ENCODE measurements at places on chromosomes 16 and 17. TPM values are rescaled to one million over a fixed set of nuclear protein-coding genes. Genes with fewer than 3 reads are reported as not detected.

CD300H gene
- not detected for total RNA-seq

- DNase-seq: no peak
- peak overlapping the region; percentile 79 for H3K27ac ChIP-seq
- H3K4me1 ChIP-seq: peaks cover 21% of the 10 kb centered on the region
- no peaks in the 10 kb centered on the region for H3K27me3 ChIP-seq
- peak overlapping the region; percentile 97 for H3K4me3 ChIP-seq
Observed at GRCh38 chr16:30585022-30585399, 486 bp downstream of the ZNF785 start.

GRCh38 chr17:7893187-7893880 lies 4.7 kb downstream of the CHD3 start:
- no peaks in the 10 kb centered on the region for H3K27me3 ChIP-seq
- no peak for DNase-seq
- H3K4me1 ChIP-seq: peaks cover 17% of the 10 kb centered on the region
- H3K36me3 ChIP-seq: peaks cover 74% of the 10 kb centered on the region

- DNase-seq: peak; percentile 74
- no peaks in the 10 kb centered on the region for H3K36me3 ChIP-seq
- H3K27me3 ChIP-seq: peaks cover 12% of the 10 kb centered on the region
- no peak overlapping the region for H3K4me3 ChIP-seq
- no peak overlapping the region for H3K27ac ChIP-seq
Observed at GRCh38 chr17:41738077-41738800, 3.8 kb upstream of the HAP1 start.

DNA sequence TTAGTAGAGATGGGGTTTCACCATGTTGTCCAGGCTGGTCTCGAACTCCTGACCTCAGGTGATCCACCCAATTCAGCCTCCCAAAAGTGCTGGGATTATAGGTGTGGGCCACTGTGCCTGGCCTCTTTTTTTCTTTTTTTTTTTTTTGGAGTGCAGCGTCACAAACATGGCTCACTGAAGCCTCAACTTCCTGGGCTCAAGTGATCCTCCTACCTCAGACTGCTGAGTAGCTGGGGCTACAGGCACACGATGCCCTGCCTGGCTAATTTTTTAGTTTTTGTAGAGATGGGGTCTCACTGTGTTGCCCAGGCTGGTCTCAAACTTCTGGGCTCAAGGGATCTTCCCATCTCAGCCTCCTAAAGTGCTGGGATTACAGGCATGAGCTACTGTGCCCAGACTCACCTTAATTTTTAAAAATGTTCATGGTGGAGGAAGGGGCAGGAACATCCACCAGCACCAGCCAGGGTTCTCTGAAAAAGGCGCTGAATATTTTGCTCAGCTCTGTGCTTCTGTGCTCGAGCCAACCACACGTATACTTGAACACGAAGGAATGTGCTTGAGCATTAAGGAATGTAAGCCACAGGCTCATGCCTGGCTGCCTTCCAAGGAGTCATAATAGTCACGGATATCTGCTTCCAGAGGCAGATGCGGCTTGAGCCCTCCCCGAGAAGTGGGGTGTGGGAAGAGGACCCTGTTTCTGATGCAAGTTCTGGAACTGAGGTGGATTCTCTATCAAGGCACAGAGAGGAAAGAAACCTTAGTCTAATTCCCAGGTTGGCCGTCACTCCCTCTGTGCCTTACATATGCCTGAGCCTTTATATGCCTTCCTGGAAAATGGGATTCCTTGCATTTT lies 65.5 kb upstream of the CREBBP start:
- DNase-seq: no peak
- H3K36me3 ChIP-seq: no peaks in the 10 kb centered on the region
- no peaks in the 10 kb centered on the region for H3K4me1 ChIP-seq

DNA sequence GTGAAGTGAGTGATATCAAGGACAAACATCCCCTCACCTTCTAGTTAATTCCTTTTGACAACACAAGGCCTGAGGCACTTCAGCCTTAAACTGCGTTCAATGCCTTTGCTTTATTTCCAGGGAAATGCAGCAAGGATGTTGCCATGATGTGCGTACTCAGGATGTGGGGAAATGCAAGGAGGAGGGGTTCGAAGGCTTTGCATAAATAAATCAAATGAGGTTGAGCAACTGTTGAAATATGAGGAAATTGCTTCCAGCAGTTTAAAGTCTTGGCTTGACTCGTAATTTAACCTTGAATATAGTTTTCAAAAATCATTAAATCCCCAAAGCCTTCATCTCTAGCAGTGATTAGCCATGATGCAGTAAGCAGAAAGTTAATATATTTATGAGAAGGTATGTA lies 81.8 kb upstream of the CCL2 start:
- no peak overlapping the region for H3K27ac ChIP-seq
- DNase-seq: no peak
- H3K27me3 ChIP-seq: no peaks in the 10 kb centered on the region
- no peaks in the 10 kb centered on the region for H3K36me3 ChIP-seq

- DNase-seq: no peak
- no peaks in the 10 kb centered on the region for H3K36me3 ChIP-seq
- H3K27me3 ChIP-seq: no peaks in the 10 kb centered on the region
- H3K4me3 ChIP-seq: no peak overlapping the region
- no peak overlapping the region for H3K27ac ChIP-seq
Observed at GRCh38 chr17:53627511-53627910, 195.2 kb upstream of the KIF2B start.

DNA sequence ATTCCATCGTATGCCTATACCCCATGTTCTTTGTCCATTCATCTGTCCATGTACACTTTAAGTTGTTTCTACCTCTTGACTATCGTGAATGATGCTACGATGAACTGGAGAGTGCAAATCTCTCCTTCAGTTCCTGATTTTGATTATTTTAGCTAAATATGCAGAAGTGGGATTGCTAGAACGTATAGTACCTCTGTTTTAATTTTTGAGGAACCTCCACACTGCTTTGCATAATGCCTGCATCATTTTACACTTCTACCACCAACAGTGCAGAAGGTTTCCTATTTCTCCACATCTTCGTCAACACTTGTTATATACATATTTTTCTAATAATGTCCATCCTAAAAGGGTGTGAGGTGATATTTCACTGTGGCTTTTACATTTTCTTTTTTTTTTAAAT lies 43.9 kb downstream of the SDR42E1 start:
- no peaks in the 10 kb centered on the region for H3K4me1 ChIP-seq
- no peaks in the 10 kb centered on the region for H3K36me3 ChIP-seq
- no peak for DNase-seq
- no peak overlapping the region for H3K4me3 ChIP-seq
- H3K27me3 ChIP-seq: no peaks in the 10 kb centered on the region
